Esophagus muscularis mucosa (tissue), 4 donors: ENCODE measurements at places on chromosomes 16 and 17. TPM values are rescaled to one million over a fixed set of nuclear protein-coding genes. Genes with fewer than 3 reads are reported as not detected.
A peak's percentile ranks its signal among the peaks of the same experiment; 100 is the strongest.

- no peak for DNase-seq
These were observed 16.7 kb downstream of the ANKRD40 start for GRCh38 chr17:50690887-50691549.

DNA sequence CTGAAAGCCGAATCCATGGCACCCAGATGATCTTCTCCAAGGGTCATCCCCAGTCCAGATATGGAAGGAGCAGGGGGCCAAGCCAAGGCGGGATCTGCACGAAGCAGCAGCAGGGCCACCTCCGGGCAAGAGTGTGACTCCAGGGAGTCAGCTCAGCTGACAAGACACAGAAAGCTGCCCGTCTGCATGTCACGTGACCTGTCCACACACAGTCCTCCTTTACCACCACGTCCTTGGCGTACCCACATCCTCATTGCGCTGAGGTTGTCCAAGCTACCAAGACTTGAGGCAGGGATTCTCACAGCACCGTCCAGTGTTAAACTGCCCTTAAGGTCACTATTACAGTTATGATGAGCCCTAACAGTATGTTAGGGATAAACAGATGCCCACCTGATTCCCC is 11.3 kb upstream of the CYTH1 start:
- DNase-seq: no peak

Gene NLRC5
- total RNA-seq: 22.5 TPM

DNA sequence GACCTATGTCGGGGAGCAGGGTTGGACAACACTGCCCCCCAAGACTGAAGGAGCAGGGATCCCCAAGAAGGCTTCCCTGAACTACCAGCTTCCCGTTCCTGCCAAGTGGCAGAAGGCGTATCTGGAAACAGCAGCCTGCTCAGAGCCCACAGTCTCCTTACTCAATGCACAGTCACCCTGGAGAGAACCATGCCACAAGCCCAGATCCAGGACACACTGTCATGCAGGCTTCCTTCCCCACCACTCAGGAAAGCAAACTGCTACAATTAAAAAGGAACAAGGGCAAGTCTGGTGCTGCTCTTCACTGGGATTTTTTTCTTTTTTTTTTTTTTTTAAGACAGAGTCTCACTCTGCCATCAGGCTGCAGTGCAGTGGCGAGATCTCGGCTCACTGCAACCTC is 8.2 kb downstream of the WDR45B start:
- DNase-seq: no peak

Gene CYBA
- total RNA-seq: 111 TPM

GRCh38 chr17:67558740-67559380 is 158.9 kb upstream of the NOL11 start:
- no peak for DNase-seq

GRCh38 chr17:77892031-77892430 is 66.5 kb upstream of the TNRC6C start:
- DNase-seq: no peak

Gene TP53TG3
- total RNA-seq: not detected

- DNase-seq: no peak
These were observed 54.0 kb downstream of the CNGB1 start for GRCh38 chr16:57916735-57917438.

Gene FAAP100
- 13.7 TPM for total RNA-seq

- DNase-seq: peak; percentile 84
These were observed 5.8 kb downstream of the TRIM25 start for GRCh38 chr17:56908001-56908542.

DNA sequence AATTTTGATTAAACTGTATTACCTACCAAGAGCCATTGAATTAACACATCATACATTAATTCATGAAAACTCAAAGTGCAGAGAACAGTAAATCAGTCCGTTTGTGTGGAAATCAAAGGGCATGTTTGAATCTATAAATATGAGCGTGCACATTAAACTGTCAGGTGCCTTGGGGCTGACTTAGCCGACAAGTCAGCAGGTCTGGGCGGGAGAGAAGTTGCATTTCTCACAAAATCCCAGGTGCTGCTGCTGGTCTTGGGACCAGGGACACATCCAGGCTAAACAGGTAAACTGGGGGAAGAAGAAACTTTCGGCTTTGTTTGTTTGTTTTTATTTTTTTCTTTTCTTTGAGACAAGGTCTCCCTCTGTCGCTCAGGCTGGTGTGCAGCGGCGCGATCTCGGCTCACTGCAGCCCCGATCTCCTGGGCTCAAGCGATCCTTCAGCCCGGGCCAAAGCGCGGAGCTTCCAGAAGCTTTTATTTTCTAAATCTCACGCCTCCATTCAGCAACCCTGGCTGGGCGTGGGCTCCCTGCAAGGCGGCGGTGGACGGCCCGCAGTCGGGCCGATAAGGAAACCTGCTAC is 213.9 kb downstream of the MRTFB start:
- DNase-seq: no peak

DNA sequence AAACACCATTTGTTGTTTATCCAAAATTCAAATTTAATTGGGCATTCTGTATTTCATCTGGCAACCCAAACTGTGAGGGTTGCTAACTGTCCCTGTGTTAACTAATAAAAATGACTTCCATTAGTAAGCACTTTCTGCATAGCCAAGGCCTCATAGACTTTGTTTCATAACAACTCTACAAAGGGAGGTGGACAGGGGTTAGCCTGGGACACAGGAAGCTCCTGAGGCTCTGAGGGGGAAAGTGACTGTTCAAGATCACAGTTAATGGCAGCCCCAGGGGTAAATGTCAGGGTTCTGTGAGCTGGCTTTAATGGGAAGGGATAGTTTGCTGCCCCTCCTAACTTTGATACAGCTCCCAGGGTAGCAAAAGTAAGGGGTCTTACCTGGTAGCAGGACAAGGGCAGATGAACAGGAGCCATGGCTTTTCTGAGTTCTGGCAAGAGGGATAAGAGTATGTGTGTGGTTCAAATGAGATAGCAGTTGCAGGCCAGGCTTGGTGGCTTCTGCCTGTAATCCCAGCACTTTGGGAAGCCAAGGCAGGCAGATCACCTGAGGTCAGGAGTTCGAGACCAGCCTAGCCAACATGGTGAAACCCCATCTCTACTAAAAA is 2.2 kb downstream of the HEATR9 start:
- no peak for DNase-seq

Gene SPN
- total RNA-seq: 2.3 TPM

DNA sequence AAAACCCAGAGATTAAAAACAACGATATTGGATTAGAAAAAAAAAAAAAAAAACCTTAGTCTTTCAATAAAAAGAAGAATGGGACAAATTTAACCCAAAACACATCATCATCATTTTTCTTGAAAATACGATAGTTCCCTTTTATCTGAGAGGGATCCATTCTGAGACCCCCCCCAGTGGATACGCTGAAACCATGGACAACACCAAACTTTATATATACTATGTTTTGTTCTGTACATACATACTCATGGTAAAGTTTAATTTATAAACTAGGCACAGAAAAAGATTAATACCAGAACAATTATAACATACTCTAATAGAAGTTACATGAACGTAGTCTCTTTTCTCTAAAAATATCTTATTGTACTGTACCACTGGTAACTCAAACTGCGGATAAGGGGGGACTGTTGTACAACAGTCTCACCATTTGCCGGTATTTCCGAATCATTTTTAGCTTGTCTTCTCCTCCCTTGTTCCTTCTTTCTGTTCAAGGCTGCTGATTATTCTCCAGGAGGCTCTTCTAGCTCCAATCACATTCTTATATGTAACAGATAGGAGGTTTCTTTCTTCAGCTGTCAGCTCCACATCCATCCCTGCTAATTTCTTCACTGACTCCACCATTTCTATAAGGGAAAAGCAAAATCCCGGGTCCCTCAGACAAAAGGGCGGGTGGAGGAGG is 37.0 kb downstream of the RNF135 start:
- DNase-seq: no peak

Gene RHBDL1
- 0.17 TPM for total RNA-seq

- DNase-seq: no peak
These were observed 83.2 kb downstream of the WSCD1 start for GRCh38 chr17:6153375-6153774.

DNA sequence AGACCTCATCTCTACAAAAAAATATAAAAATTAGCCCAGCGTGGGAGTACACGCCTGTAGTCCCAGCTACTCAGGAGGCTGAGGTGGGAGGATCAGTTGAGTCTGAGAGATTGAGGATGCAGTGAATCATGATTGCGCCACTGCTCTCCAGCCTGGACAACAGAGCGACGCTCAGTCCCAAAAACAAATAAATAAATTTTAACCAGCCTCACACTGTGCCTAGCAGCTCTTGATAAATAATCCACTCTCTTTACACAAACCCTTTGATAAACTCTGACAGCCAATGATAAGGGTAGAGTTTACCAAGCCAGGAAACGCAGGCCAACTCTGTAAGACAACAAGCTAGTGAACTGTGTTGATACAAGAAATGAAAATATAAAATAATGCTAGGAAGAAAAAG is 32.7 kb downstream of the LITAF start:
- no peak for DNase-seq

DNA sequence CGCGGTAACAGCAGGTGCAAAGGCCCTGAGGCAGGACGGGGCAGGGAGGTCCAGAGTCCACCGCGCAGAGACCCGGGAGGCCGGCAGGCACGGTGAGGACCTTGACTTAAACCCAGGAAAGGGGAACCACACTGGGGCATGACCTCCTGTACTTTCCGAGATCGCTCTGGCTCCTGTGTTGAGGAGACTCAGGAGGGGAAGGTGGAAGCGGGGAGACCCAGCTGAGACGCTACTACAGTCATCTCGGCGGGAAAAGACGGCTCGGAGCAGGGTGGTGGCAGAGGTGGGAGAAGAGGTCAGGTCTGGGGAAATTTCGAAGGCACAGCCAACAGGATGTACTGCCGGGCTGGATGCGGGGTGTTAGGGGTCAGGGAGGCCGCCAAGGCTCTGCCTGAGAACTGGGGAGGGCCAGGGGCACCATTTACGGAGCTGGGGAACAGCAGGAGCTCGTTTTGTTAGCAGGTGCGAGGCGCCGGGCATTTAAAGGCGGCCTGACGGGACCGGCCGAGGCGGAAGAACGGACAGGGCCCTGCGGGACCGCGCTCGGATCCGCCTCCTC is 22.3 kb downstream of the NPTX1 start:
- DNase-seq: no peak

Gene TBC1D3I
- not detected for total RNA-seq

Gene SGF29
- total RNA-seq: 33.2 TPM

GRCh38 chr16:76381096-76381495 is 103.9 kb downstream of the CNTNAP4 start:
- DNase-seq: no peak

Gene CD300LD
- not detected for total RNA-seq

Gene RGS11
- total RNA-seq: 12.3 TPM

Gene EIF3CL
- 113 TPM for total RNA-seq

Gene SLC12A3
- not detected for total RNA-seq

Gene MYH8
- not detected for total RNA-seq

DNA sequence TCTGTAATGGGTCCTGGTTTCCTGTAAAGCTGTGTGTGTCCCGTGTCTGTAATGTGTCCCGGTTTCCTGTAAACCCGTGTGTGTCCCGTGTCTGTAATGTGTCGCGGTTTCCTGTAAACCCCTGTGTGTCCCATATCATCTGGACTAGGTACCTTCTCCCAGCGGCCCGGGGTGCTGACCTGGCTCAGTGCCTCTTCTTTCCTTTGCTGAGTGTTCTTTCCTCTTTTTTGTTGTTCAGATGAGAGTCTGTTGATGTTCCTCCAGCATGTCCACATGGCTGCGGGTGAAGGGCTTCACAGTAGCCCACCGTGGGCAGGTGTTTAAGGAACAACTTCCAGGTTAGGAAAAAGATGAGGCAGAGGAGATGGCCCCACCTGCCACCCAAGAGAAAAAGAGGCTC is 46.6 kb upstream of the GNG13 start:
- DNase-seq: no peak

DNA sequence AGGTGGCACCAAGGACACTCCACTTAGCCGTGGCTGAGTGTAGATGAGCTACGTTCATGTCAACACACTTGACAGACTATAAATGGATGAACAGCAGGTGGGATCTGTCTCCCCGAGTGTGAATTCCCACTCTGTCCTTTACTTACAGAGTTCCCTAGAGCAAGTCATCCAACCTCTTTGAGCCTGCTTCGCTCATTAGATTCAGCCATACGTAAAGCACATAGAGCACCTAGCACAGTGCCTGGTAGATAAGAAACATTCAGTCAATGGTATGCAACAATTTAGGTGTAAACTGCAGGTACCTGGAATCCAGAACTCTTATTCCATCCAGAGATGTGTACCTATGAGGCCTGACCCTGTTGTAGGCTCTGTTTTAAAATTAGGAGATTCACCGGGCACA is 227.8 kb upstream of the C16orf82 start:
- peak; percentile 75 for DNase-seq

DNA sequence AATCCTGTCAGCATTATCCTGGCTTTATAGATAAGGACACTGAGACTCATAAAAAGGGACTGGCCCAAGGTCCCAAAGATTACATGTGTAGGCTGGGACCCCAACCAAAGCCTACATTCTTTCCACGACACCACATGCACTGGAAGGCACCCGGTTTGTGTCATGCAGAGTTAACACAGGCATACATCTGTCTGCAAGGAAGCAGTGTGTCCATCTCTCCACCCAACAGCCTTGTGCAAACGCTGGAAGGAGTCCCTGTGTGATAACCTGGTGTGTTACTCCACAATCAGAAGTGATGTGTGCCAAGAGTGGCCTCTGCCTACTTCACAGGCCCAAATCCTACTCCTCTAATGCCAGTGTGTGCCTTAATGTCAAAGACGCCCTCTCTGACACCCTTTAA is 139.8 kb downstream of the PARN start:
- peak; percentile 70 for DNase-seq

- peak; percentile 86 for DNase-seq
These were observed 208.2 kb upstream of the MAF start for GRCh38 chr16:79808731-79809130.

GRCh38 chr17:41593306-41593981 is 6.7 kb upstream of the KRT14 start:
- DNase-seq: no peak

Gene SLC22A31
- total RNA-seq: not detected
